ENCODE measurements at places on chromosomes 1 and 21.
A peak's percentile ranks its signal among the peaks of the same experiment; 100 is the strongest.

DNA sequence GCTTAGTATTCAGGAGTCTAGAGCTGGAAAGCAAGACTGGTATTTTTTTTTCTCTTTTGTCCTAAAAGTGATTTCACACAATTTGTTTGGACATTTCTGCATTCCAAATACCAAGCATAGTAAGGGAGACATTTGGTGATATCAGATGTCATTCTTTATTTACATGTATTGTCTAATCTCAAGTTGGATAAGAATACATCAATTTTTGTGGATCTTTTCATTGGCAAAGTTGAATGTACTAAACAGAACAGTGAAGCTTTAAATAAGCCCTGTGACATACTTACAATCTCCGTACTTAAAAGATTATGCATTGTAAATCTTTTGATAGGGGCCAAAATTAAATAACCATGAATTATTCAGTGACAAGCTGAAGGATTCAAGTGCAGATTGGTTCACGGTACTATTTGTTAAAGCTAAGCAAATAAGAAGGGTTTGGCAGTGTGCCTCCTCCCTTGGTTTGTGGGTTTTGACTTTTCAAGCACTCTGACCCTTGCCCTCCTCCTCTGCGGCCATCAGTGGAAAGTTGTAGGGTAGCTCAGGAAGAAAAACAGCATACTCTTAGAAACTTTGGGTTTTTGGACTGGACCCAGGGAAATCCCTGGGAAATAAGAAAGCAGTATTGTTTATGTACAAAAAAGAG lies 663.7 kb downstream of the ADGRL2 start:
- no peak for DNase-seq

DNA sequence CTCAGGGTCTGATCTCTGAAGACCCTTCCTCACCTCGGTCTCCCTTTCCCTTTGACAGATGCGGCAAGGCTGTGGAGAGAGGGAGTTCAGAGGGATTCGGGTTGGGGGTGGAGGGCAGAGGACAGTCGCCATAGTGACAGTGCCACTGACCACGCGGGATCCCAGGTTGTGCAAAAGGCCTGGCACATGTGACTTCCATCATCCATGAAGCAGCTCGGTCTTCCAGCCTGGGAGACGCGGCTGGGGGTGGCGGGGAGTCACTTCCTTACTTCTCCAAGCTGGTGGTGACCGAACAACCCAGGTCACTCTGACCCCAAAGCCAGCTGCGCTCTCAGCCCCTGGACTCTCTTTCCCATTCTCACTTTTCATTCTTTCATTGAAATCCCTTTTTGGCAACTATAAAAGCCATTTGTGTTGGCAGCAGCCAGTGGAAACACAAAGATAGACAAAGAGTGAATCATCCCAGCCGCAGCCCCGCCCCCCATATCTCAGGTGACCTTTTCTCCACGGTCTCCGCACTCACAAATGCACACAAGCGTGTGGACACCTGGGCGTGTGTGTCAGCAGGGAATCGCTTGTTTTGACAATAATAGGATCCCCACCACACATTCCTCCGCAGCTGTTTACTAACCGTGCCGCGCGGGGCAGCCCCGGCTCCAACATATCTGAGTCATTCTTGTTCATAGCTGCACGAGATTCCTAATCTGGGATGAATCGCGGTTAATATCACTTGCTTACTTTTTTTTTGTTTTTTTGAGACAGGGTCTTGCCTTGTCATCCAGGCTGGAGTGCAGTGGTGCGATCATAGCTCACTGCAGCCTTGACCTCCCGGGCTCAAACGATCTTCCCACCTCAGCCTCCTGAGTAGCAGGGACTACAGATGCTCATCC lies 68.3 kb downstream of the DHRS3 start:
- DNase-seq, result peak; percentile 10

- no peak for DNase-seq
Observed at GRCh38 chr1:117372863-117373412, 5.7 kb downstream of the MAN1A2 start.

DNA sequence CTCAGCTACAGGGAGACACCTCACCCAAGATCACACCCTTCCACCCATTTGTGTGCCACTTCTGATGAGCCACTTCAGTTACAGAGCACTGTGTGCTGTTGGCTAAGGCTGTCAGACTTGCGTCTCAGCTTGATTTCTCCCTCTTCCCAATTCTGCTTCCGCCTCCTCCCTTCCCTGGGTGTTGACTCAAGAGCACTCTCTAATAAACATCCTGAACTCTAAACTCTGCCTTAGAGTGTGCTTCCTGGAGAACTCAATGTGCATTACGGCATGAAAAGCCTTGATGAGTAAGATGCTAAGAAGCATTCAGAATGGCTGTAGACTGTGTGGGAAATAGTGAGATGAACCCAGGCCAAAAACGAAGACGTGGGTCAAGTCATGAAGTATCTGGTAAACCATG lies 54.9 kb upstream of the S1PR1 start:
- no peak for DNase-seq

DNA sequence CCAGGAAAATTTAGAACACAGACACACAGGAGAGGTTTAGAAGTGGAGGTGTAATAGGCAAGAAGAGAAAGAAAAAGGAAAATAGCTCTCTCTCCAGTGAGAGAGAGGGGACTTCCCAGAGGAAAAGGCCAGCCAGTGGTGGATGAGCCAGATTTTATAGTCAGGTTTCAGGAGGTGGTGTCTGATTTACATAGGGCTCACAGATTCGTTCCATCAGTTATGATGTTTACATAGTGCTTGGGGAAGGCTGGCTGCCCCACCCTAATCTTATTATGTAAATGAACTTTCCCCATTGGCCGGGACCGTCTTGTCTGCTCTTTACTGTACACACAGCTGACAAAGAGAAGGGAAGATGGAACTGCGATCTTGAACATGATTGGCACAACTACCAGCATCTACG lies 797.3 kb downstream of the PLA2G4A start:
- DNase-seq, result no peak

DNA sequence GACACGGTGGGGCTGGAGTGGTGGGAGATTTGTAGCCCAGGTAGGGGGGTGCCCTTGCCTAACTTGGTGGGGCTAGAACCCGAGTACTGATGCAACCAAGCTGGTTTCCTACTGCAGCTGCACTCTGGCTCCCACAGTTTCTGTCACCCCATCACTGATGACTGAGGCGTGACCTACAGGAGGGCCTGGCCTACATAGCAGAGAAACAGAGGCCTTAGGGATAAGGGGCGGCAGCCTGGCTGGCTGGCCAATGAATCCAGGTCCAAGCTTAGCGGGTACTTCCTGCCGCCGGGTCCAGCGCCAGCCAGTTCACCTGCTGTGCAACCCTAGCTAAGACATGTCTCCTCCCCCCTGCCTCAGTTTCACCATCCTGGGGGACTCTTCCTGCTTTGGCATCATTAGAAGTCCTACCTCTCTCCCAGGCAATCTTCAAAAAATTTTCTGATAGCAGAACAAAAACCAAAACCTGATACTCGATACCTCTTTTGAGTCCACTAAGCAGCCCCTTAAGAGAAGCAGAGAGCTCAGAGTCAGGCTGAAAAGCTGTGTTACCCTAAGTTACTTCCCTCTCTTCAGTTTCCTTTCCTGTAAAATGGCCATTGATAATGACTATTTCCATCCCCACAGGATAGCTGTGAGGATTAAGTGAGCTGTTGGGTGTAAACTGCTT lies 27.3 kb upstream of the RNF19B start:
- no peak for DNase-seq

- no peak for DNase-seq
Observed at GRCh38 chr1:213947200-213947801, 40.5 kb upstream of the PROX1 start.

DNA sequence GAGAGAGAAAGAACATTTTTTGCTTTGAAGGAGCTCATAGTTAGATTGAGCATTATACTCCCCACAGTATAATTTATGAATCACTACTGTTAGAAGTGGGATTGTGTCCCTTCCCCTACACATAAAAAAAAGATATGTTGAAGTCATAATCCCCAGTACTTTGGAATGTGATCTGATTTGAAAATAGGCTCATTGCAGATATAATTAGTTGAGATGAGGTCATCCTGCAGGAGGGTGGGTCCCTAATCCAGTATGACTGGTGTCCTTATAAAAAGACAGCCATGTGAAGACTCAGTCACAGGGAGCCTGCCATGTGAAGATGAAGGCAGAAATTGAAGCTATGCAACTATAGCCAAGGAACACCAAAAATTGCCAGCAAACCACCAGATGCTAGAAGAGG lies 76.4 kb downstream of the TGFB2 start:
- DNase-seq, result no peak

GRCh38 chr1:247390116-247390791 lies 25.7 kb upstream of the NLRP3 start:
- DNase-seq, result peak; percentile 83

GRCh38 chr1:99820546-99820945 lies 29.6 kb upstream of the AGL start:
- DNase-seq, result peak; percentile 12

DNA sequence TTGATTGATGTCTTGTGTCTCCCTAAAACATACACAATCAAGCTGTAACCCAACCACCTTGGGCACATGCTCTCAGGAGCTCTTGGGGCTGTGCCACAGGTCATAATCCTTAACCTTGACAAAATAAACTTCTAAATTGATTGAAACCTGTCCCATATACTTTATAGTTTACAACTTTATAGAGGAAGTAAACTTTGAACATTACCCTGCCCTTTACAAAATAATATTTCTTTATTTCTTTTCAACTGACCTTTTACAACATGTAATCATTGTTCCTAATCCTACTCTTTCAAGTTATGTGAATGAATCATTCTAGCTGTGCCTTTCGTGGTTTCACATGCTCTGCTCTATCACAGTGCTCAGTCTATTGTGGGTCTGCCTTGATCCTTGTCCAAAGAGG lies 118.3 kb upstream of the ATP1A1 start:
- DNase-seq, result no peak

DNA sequence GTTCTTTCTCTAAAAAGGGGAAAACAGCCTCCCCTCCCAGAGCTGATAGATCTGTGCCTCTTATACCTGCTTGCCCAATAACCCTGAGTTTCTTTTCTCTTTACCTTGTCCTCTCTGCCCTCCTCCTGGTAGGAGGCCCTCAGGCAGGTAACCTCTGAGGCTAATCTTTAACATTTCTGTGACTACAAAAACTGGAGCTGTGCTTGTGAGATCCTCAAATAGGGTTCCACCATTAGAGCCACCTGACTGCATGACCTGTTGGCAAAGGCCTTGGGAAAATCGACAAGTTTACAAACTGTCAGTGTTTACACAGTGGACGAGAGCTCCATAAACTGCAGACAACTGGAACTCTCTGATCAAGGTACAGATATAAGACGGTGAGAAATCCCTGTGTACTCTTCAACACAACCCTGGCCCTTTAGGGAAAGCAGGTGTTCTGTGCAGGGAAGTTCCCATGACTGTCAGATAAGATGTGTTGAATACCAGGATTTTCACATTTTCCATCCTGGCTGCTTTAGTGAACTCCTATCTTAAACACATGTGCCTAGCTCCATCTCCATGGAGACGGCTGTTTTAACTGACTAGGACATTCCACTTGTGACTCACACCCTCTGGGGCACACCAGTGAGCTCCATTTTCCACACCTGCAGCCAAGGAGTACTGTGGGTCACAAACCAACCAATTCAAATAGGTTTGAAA lies 38.3 kb downstream of the ECE1 start:
- DNase-seq, result peak; percentile 37

DNA sequence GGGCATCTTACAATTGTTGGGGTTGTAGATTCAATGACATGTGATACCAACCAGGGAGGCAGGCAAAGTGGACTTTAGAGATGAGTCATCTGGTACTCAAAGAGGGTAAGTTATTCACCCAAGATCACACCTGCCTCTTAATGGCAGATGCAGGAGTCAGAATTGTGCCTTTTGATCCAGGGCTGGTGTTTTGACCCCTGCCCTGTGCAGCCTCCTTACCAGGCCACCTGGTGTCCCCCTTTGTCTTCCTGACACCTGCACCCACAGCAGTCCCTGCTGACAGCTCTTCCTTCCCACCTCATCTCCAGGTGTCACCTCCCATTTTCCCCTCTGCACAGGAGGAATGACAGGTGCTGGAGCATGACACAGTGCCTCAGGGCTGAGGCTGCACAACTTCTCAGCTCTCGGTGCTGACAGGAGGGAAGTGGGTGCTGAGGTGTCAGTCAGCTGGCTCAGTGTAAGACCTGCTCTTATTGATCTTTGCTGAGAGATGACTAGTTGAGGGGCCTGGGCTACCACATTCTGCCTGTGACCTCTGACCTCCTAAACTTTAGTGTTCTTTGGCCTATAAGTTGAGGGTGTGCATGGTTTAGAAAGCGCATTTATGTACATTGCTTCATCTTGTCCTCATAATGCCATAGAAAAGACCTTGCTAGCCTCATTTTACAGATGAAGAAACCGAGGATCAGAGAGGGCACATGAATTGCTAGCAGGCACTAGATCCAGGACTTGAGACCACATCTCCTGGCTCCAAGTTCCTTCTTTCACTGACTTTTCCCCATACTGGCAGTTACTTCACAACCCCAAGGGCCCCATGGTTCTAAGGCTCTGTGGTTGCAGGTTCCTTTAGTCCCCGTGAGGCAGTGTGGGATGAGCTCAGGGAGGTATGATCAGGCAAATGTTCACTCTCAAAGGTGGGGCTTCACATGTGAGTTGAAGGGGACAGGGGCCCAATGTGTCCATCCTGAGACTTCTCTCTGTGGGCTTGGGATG lies 31.3 kb downstream of the CACNA1E start:
- no peak for DNase-seq

DNA sequence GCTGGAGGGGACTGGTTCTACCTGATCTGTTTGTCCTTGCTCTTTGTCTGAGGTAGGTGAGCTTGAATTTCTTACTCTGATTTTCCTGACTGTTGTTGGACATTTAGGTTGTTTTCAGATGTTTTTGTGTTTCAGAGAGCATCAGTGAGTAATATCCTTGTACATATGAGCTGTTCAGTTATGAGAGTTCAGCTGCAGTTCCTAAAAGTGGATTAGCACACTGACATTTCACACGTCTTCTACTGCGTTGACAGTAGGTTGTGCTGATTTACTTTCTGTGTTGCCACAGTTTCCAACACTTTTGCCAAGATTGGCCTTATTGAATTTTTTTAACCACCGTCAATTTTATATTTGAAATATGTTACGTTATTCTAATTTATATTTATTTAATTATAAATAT lies 27.7 kb downstream of the CXADR start:
- no peak for DNase-seq

DNA sequence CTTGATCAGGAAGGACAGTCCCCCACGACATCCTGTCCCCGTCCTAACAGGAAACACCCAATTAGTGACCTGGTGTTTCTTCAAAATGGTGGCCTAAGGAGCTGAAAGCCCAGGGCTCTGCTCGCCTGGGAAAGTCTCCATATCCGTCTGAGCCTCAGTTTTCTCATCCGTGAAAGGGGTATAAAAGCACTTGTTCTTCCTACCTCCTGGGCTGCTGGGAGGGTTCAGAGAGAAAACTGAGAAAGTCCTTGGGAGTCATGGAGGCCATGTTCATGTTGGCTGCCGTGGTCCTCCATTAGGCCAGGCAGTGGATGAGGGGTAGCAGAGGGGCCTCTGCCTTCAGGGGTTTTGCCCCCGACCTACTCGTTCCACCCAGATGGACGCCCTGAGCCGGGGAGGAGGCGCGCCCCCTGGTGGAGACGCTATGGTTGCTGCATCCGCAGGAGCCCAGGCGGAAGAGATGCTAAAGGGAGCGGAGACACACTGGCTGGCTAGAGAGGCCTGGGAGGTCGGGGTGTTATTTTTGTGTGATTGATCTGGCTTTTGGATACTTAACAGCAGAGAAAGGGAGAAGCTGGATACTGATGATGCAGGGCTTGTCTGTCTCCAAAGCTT lies 113.5 kb downstream of the PRDM2 start:
- peak; percentile 64 for DNase-seq

Data from activated naive CD4-positive, alpha-beta T cell treated with Interleukin-2 at 50 U/mL for 16 hours (primary cell).